Upper lobe of right lung (tissue), 1 donor: ENCODE measurements at places on chromosomes 13 and 19. TPM values are rescaled to one million over a fixed set of nuclear protein-coding genes. Genes with fewer than 3 reads are reported as not detected.
A peak's percentile ranks its signal among the peaks of the same experiment; 100 is the strongest.

The ZNF577 gene
- total RNA-seq: 9.4 TPM

The SMIM44 gene
- not detected for total RNA-seq

The SLC10A2 gene
- not detected for total RNA-seq

The ELANE gene
- 0.52 TPM for total RNA-seq

The PSG2 gene
- not detected for total RNA-seq

The PEX11G gene
- 3.6 TPM for total RNA-seq

The RASAL3 gene
- total RNA-seq: 19.1 TPM

The MUC16 gene
- 0.41 TPM for total RNA-seq

The LILRA6 gene
- total RNA-seq: 21.4 TPM

The STARD13 gene
- total RNA-seq: 60.4 TPM

DNA sequence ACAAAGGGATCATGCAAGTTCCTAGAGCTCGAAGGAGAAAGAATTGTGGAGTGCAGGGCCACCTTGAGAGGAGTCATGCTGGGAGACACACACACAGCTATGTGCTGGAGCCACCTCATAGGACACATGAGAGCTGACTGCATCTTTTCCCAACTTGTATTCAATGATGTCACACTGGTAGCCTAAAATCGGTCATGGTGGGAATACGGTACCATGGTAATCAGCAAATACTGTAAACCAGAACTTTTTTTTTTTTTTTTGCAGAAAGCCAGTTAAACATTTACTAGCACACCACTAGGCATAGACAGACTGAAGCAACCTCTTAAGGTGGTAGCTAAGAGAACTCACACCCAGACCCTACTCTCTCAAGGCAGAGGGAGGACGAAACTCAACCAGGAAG is 47.0 kb upstream of the INTS6 start:
- no peak for DNase-seq

GRCh38 chr13:51453207-51453958 is 547 bp upstream of the INTS6 start:
- DNase-seq: peak; percentile 94

DNA sequence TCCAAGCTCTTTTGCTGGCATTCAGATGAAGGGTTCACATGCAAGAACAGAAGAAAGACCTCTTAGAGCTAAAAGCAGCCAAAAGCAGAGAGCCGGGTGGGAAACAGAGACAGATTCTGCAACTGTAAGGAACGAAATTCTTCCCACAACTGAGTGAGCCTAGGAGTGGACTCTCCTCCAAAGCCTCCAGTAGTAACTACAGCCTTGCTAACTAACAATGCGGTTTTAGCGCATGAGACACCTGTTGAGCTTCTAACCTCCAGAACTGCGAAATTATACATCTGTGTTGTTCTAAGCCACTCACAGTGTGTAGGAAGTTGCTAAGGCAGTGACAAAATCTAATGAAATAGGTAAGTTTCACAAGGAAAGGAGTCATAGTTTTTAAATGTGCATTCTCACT is 98.1 kb upstream of the SLITRK1 start:
- DNase-seq: no peak

- no peak for DNase-seq
Observed at GRCh38 chr13:101626925-101627555, 174.6 kb downstream of the ITGBL1 start.

- DNase-seq: no peak
Observed at GRCh38 chr13:36829753-36830152, 10.7 kb downstream of the RFXAP start.

- DNase-seq: no peak
Observed at GRCh38 chr13:65154661-65155447, 2075.3 kb downstream of the PCDH9 start.

DNA sequence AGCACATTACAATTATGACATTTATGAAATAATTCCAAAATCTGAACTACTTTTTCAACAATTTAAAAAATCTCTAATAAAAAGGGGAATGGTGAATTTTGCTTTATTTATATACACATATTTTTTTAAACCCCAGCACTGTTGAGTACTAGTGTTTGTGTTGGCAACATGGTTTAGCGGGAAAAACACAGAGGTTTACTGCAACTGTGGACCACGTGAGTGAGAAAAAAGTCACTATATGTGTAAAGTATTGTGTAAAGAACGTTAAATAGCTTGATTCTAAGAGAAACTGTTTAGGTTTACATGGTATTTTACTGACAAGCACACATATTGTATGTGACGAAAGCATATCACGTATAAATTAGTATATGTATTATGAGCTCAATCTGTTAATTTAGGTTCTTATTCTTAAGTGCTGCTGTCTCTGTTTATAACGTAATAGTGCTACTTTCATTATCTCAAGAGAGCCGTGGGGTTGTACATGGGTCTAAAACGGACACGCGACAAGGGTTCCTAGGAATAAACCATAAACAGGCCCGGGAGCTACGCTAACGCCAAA is 617 bp downstream of the SKA3 start:
- no peak for DNase-seq

DNA sequence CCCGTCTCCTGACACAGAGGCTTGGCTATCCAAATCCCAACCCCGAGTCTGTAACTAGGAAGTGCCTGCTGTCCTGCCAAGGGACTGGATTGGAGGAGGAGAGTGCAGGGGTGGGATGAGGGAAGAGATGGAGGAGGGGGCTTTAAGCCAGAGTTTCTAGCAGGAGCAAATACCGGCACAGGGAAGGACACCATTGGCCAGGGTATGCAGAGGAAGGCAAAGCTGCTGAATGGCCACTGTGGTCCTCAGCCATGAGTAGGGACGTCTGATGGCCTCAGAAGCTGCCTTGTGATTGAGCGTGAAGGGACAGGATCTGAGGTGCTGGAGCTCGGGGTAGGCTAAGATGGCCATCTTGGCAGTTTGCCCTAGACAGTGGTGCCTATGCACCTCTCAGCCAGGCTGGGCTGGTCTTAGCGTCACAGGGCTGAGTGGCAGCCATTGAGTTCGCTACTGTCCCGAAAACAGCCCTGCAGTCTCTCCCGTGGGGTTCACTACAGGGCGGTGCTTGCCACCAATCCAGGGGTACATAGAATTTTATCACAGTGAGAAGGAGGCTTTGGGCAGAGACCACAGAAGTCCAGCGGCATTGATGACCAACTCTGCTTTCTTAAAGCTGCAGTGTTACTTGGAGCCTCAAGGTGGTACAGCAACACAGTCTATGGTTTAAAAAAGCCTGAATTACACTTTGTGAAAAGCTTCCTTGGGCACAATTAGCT is 61.8 kb downstream of the AKAP11 start:
- no peak for DNase-seq

- DNase-seq: no peak
Observed at GRCh38 chr19:3024509-3024869, 4.6 kb downstream of the TLE2 start.

GRCh38 chr19:57778336-57778735 is 8.9 kb downstream of the ZNF586 start:
- no peak for DNase-seq

- DNase-seq: no peak
Observed at GRCh38 chr13:44573071-44573470, 3.1 kb downstream of the TSC22D1 start.

DNA sequence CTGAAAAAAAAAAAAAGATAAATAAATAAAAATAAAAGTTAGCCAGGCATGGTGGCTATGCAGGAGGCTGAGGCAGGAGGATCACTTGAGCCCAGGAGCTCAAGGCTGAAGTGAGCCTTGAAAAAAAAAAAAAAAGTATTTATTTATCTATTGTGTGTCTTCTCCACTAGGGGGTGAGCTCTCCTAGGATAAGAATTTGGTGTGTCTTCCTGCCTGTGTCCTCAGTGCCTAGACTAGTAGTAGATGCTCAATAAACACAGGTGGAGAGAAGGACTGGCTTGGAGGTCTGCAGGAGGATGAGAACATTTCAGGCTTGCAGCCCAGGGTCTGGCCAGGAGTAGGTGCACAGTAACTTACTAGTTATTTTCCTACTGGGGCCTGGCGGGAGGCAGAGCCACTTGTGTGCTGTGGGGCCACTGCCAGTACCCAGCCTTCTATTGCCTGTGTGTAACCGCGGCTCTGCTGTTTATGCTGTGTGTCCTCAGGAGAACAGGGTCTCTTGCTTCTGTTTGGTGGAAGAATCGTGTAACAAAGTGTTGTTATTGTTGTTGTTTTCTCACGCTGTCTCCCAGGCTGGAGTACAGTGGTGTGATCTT is 5.4 kb downstream of the LMTK3 start:
- no peak for DNase-seq

- no peak for DNase-seq
Observed at GRCh38 chr13:99995104-99995588, 13.6 kb downstream of the ZIC2 start.

DNA sequence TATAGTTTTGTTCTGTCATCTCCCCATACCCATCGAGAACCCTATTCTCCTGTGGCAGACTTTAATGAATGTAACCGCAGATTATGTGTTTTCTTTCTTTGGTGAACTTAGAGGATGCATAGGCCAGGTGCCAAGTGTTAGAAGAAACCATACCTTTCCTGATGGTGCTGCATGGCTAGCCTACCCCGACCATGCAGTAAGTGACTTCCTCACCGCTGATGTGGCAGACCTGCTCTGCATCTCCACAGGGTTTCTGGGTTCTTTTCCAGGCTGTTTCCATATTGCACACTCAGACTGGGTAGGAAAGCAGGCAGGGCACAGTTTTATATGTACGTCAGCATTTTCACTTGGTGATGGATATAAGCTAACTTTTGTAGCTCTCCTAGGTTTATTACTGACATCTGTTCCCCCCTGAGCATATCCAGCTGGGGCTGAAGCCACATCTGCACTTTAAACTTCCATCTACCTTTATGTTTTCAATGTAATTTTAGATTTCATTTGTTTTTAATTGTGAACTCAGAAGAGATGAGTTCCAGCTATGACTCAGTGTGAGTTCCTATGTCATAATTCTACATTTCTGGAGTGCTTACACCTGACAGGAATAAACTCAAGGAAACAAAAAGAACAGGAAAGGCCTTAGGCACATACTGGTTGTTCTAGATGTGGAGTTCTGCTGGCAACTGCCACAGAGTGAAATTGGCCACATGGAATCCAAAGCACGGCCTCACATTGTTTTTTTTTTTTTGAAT is 42.3 kb downstream of the LRCH1 start:
- DNase-seq: no peak

- no peak for DNase-seq
Observed at GRCh38 chr19:58326501-58326913, 287 bp upstream of the ZSCAN22 start.

GRCh38 chr19:41575998-41576397 is at the start of gene CEACAM21:
Gene CEACAM21, plus strand, starts transcription at chr19:41576166. Its CDS starts 109 bp downstream, at chr19:41576275.
- peak; percentile 77 for DNase-seq

- no peak for DNase-seq
Observed at GRCh38 chr19:17404621-17405249, 695 bp downstream of the BST2 start.

DNA sequence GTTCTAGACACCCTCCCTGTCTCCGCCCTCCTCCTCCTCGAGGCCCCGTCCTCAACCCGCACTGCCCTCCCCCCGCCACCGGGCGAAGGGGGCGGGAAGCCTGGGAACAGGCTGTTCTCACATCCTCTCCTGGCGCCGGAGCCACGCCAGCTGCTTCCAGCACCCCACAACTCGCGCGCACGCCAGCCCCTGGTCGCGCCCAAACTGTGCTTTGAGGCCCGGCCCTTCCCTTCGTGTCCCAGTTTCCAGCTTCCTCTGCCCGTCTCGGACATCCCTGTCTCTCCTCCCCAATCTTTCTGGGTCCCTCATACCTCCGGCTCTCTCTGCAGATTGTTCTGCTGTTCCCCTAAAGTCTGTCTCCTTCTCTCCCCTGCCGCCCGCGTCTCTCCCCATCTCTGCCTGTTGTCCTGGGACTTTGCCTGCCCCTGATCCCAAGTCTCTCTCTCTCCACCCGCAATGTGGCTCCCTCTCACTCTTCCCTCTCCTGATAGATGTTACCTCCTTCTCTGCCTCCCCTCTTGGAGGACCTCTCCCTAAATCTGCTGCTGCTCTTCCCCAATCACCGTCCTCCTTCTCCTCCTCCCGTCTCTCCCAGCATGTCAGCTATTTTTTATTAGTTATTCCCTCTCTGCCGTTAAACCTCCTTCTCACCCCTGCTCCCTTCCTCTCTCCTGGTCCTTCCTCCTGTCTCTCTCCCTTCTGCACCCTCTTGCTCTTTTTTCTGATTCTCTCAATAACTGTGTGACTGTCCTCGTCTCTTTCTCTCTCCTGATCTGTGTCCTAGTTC is 14.2 kb downstream of the DPF1 start:
- peak; percentile 81 for DNase-seq

GRCh38 chr19:2038284-2039088 is 12.6 kb downstream of the MKNK2 start:
- DNase-seq: peak; percentile 63

GRCh38 chr19:36009220-36009619 is 607 bp upstream of the SYNE4 start:
- DNase-seq: peak; percentile 87

- DNase-seq: no peak
Observed at GRCh38 chr13:32986552-32986951, 29.7 kb upstream of the KL start.

DNA sequence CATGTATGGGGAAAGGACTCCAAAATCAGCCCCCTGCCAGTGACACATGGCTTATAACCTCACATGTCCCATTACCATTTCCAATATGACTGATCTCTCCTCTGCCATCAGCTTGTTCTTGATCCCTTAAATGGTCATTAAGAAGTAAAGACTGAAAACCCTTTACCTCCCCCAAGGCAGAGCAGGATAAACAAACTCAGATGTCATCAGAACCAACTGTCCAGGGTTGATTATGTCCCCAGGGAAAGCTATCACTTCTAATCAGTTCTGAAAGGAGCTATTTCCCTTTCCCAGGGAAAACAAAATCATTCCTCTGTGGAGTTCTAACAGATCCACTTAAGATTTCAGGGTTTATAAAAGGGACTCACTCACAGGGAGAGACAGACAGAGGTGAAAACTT is 350.9 kb downstream of the SUCLA2 start:
- no peak for DNase-seq

- no peak for DNase-seq
Observed at GRCh38 chr19:48842789-48843162, 6.5 kb upstream of the HSD17B14 start.

- DNase-seq: no peak
Observed at GRCh38 chr13:77372275-77372674, 45.4 kb upstream of the MYCBP2 start.

- DNase-seq: no peak
Observed at GRCh38 chr13:95115525-95115924, 185.7 kb downstream of the ABCC4 start.

- no peak for DNase-seq
Observed at GRCh38 chr13:38898481-38898880, 92.2 kb downstream of the STOML3 start.

DNA sequence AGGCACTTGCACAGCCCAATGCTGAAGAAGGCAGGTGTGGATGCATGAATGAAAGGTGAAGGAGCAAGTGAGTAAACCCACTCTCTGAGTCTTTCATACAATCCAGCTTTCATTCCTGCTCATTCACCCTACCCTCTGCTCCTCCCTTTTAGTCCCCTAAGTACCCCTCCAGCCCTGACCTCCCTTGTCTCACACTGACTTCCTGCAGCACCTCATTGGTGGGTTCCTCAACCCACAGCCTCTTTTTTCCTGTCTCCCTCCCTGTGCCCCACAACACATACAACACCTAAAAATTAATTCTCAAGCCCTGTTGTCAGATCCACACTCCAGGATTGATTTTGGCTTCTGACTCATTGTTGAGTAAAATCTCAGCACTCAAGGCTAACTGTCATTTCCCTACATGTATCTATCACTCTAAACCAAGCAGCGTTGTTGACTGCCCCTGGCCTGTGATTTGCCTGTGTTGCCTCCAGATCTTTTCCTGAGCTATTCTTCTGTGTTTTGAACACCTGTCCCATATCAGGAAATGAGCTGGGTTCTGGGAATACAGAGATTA is 177.3 kb upstream of the SERP2 start:
- DNase-seq: no peak

GRCh38 chr19:38429055-38429810 is 3.2 kb upstream of the RASGRP4 start:
- DNase-seq: no peak
